Mesothelial cell of epicardium (in vitro differentiated cells): ENCODE measurements at places on chromosomes 16 and 17. TPM values are rescaled to one million over a fixed set of nuclear protein-coding genes. Genes with fewer than 3 reads are reported as not detected.

ZNF174 gene
- total RNA-seq = 18.1 to 19.3 TPM (median 19.3 TPM) in 3 replicates

DNA sequence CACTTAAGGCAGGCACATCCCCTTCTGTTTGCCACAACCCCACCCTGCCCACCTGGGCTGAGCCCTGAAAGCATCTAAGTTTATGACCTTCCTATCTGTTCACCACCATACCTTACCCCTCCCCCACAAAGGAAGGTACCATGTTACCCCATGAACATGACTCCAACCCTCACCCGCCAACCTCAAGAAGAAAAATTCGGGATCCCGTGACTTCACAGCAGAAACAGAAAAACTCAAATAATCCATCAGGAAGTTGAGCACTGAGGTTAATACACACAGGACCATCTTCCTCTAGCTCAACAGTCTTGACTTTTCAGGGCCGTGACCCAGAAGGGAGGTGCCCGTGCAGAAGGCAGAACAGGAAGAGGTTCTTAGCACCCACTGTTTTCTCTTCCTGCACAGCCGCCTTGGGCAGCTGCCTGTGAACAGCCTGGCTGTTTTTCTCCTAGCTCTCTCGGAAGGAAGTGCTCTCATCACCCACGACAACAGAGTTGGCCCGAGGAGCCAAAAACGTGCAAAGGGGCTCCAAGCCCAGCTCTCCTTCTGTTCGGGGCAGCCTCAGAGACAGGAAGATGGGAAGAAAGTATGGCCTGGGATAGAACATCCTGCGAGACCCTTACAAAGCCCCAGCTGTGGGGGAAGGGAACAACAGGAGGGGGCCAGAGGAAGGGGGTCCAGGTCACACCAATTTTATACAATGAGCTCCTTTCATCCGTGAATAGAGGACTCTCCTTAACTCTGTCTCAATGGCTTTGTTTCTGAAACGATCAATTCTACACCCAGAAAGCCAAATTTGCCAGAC, 101.1 kb downstream of the XYLT1 start:
- no peak overlapping the region for H3K4me3 ChIP-seq
- no peaks in the 10 kb centered on the region for H3K36me3 ChIP-seq
- no peak for DNase-seq
- peaks cover 5% of the 10 kb centered on the region for H3K27me3 ChIP-seq

DNA sequence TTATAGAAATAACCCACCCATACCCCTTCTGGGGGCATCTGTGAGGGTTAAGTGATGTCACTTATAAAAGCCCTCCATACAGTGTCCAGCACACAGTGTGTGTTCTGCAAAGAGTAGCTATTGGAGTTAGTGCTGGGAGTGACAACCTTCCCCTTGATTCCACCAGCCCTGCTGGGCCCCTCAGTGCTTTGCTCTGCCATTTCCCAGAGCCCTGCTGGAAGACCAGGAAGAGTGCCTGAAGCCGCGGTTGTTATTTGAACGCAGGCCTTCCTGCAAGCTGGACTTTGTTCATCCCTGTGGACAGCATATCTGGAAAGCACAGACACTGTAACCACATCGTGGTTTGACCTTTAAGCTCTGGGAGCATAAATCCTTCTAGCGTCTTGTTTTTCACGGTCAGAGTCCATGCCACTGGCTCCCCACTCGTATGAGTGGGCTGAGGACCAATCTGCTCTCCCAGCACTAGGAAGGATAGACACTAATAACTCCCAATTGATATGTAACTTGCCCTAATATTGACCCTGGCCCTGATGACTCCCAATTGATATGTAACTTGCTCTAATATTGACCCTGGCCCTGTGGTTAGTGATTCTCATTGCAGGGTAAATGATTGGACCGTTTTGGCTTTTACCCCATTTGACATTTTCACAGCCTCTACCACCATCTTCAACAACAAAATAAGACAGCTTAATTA, 297.1 kb upstream of the MAF start:
- H3K4me1 ChIP-seq = peaks cover 4% of the 10 kb centered on the region
- no peaks in the 10 kb centered on the region for H3K27me3 ChIP-seq

DNA sequence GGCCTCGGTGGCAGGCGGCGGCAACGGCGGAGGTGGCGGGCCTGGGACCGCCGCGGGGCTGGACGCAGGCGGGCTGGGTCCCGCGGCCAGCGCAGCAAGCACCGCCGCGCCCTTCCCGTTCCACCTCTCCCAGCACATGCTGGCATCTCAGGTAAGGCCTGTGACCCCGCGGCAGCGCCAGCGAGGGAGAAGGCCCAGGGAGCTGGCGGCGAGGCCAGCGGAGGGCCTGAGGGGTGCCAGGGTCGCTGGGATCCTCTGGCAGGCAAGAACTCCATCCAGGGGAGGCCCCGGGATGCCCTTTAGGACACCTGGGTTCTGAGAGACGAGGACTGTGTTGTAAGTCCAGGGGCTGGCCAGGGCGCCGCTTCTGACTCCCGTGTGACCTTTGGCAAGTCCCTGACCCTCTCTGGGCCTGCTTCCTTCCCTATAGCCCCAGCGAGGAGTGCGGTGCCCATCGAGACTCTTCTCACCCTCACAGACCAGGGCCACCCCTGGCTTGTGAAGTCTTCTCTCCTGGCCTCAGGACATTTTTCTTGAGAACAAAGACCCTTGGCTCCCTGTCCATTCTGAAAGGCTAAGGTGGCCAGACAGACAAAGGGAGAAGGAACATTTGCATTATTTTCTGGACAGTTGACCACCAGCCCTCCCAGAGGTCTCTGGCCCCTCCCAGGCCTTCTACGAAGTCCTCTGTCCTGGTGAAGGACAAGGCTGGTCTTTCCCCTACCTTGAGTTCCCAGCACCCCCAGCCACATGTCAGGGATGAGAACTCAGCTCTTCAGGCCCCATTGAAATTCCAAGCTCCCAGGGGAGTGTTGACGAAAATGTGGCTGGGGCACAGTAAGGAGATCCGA, 6.3 kb downstream of the TBX2 start:
- DNase-seq = no peak
- H3K27ac ChIP-seq = peak overlapping the region; percentile 92
- H3K4me1 ChIP-seq = peaks cover 69% of the 10 kb centered on the region
- H3K27me3 ChIP-seq = peaks cover 3% of the 10 kb centered on the region
- H3K36me3 ChIP-seq = peaks cover 40% of the 10 kb centered on the region

ARL6IP1 gene
- 124 to 130 TPM (median 124 TPM) in 3 replicates for total RNA-seq

- H3K27me3 ChIP-seq = no peaks in the 10 kb centered on the region
- no peak overlapping the region for H3K27ac ChIP-seq
Observed at GRCh38 chr17:80937462-80938381, 53.9 kb upstream of the CHMP6 start.

KIF2B gene
- not detected in 3 replicates for total RNA-seq

PTGES3L gene
- total RNA-seq = 1.5 to 2.0 TPM (median 1.6 TPM) in 3 replicates

GRCh38 chr16:22659933-22660332, 149.2 kb downstream of the NPIPB5 start:
- no peaks in the 10 kb centered on the region for H3K4me1 ChIP-seq
- H3K36me3 ChIP-seq = no peaks in the 10 kb centered on the region
- H3K27me3 ChIP-seq = no peaks in the 10 kb centered on the region
- no peak overlapping the region for H3K4me3 ChIP-seq

DNA sequence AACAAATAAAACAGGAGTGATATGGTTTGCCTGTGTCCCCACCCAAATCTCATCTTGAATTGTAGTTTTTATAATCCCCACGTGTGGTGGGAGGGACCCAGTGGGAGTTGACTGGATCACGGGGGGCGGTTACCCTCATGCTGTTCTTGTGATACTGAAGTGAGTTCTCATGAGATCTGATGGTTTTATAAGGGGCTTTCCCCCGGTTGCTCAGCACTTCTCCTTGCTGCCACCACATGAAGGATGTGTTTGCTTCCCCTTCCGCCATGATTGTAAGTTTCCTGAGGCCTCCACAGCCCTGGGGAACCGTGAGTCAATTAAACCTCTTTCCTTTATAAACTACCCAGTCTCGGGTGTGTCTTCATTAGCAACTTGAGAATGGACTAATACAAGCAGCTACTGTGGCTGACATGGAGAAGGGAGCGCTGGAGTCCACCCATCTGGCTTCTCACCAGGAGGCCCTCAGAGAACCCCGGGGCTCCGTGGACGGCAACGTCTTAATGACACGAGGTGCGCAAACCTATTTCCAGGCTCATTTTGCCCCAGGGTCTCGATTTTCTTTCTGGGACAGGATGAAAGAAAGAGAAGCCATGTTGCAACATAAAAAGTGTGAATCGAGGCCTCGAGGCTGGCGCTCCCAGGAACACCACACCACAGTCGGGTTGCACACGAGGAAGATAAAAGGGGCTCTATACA, 129.5 kb downstream of the DYNLRB2 start:
- no peaks in the 10 kb centered on the region for H3K36me3 ChIP-seq
- no peak overlapping the region for H3K4me3 ChIP-seq
- H3K27me3 ChIP-seq = peaks cover 17% of the 10 kb centered on the region
- H3K27ac ChIP-seq = no peak overlapping the region

GRCh38 chr16:27829975-27830374, 233.5 kb downstream of the GSG1L start:
- H3K36me3 ChIP-seq = no peaks in the 10 kb centered on the region
- H3K27me3 ChIP-seq = peaks cover 30% of the 10 kb centered on the region
- H3K4me3 ChIP-seq = no peak overlapping the region
- no peak overlapping the region for H3K27ac ChIP-seq

GRCh38 chr17:65131946-65132345, 5.2 kb upstream of the RGS9 start:
- H3K27me3 ChIP-seq = peaks cover 21% of the 10 kb centered on the region
- no peak overlapping the region for H3K27ac ChIP-seq
- H3K4me3 ChIP-seq = no peak overlapping the region

TSPAN10 gene
- 2.9 to 3.7 TPM (median 3.1 TPM) in 3 replicates for total RNA-seq

DNA sequence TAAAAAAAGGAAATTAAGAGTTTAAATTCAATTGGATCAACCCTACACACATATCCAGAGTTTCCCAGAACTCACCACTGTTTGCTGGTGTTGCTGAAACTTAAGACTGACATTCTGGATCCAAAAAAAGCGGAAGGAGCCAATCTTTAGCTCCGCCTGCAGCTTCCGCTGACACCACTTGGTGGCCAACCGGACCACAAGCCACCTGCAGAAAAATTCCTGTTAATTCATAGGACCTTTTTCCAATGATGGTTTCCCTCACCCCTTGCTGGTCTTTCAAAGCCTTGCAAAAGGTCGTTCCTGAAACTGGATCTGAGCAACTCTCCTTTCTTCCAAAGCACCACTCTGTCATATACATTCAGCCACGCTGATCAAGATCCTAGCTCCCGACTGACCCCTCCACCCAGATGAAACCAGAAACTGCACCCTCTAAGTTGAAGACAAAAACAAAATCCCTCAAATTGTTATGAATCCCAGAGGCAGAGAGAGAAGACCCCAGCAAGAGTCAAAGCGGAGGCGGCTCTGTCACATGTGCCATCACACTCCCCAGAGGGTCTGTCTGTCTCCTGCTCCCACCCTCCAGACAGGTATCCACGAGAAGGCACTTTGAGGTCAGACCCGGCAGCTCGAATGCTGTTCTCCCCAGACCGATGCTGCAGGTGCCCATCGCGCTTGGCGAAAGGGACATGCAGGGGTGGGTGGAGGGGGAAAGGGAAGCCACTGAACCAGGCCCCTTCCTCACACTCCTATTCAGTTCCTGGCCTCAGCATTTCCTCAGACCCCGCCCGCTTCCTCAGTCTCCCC, 773 bp downstream of the BLTP2 start:
- no peak for DNase-seq
- no peaks in the 10 kb centered on the region for H3K27me3 ChIP-seq

OTOP2 gene
- total RNA-seq = not detected in 3 replicates

DNA sequence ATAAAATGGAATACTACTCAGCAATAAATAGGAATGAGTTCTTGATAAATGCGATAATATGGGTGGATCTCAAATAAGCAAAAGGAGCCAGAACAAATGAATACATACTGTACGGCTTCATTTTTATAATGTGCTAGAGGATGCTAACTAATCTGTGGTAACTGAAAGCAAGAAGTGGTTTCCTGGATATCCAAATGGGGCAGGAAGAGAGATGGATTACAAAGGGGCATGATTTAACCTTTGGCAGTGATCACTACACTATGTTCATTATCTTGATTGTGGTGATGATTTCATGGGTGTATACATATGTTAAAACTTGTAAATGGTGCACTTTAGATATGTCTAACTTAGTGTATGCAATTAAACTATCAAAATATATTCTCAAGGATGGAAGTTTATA, 222.3 kb upstream of the TBX2 start:
- H3K4me3 ChIP-seq = no peak overlapping the region
- peaks cover 38% of the 10 kb centered on the region for H3K4me1 ChIP-seq
- H3K36me3 ChIP-seq = peaks cover 9% of the 10 kb centered on the region
- no peak overlapping the region for H3K27ac ChIP-seq
- DNase-seq = no peak

GRCh38 chr16:31365131-31365865, 10.3 kb downstream of the ITGAX start:
- H3K27ac ChIP-seq = no peak overlapping the region
- peaks cover 22% of the 10 kb centered on the region for H3K27me3 ChIP-seq
- no peak overlapping the region for H3K4me3 ChIP-seq

- H3K4me1 ChIP-seq = peaks cover 47% of the 10 kb centered on the region
- peak overlapping the region; percentile 68 for H3K4me3 ChIP-seq
- no peaks in the 10 kb centered on the region for H3K36me3 ChIP-seq
- no peak for DNase-seq
Observed at GRCh38 chr16:70686376-70687101, 686 bp upstream of the MTSS2 start.

DNA sequence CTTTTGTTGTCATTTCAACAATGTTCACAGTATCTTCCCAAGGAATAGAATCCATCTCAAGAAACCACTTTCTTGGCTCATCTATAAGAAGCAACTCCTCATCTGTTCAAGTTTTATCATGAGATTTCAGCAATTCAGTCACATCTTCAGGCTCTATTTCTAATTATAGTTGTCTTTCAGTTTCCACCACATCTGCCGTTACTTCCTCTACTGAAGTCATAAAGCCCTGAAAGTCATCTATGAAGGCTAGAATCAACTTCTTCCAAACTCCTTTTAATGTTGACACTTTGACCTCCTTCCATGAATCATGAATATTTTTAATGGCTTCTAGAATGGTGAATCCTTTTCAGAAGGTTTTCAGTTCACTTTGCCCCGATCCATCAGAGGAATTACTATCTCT, 102.1 kb downstream of the CDH13 start:
- no peaks in the 10 kb centered on the region for H3K36me3 ChIP-seq
- no peak for DNase-seq
- no peaks in the 10 kb centered on the region for H3K4me1 ChIP-seq
- no peak overlapping the region for H3K27ac ChIP-seq

DNA sequence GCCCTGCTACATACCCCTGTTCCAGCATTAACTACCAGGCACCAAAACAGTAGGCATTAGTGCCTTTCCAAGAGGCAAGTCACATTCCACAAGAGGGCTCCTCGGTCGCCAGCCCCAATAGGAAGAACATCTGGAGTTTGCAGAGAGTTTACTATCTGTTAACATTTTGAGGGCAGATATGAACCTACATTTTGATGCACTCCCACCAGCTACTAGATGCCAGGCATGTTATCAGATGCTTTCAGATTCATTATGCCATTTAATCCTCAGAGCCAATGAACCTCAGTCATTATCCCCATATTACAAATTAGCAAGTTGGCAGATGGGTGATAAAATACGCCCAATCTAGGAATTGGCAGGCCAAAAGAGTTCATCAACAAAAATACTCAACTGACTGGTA, 4.2 kb upstream of the CMTM2 start:
- no peak overlapping the region for H3K4me3 ChIP-seq
- peaks cover 5% of the 10 kb centered on the region for H3K4me1 ChIP-seq
- no peak for DNase-seq
- H3K36me3 ChIP-seq = no peaks in the 10 kb centered on the region

SLC43A2 gene
- 12.4 to 13.3 TPM (median 12.4 TPM) in 3 replicates for total RNA-seq

TPSD1 gene
- total RNA-seq = not detected in 3 replicates

GRCh38 chr16:67517155-67517445, 11.5 kb upstream of the RIPOR1 start:
- peaks cover 11% of the 10 kb centered on the region for H3K4me1 ChIP-seq
- peaks cover 1% of the 10 kb centered on the region for H3K27me3 ChIP-seq
- no peak overlapping the region for H3K4me3 ChIP-seq
- no peak for DNase-seq
- no peaks in the 10 kb centered on the region for H3K36me3 ChIP-seq

SLFN12L gene
- total RNA-seq = 0.09 to 0.18 TPM (median 0.09 TPM) in 3 replicates

FAM171A2 gene
- 58.0 to 64.7 TPM (median 60.7 TPM) in 3 replicates for total RNA-seq
